ENCODE measurements at places on chromosomes 5 and 9. TPM values are rescaled to one million over a fixed set of nuclear protein-coding genes. Genes with fewer than 3 reads are reported as not detected.

The PCDHB9 gene
- not detected for total RNA-seq

DNA sequence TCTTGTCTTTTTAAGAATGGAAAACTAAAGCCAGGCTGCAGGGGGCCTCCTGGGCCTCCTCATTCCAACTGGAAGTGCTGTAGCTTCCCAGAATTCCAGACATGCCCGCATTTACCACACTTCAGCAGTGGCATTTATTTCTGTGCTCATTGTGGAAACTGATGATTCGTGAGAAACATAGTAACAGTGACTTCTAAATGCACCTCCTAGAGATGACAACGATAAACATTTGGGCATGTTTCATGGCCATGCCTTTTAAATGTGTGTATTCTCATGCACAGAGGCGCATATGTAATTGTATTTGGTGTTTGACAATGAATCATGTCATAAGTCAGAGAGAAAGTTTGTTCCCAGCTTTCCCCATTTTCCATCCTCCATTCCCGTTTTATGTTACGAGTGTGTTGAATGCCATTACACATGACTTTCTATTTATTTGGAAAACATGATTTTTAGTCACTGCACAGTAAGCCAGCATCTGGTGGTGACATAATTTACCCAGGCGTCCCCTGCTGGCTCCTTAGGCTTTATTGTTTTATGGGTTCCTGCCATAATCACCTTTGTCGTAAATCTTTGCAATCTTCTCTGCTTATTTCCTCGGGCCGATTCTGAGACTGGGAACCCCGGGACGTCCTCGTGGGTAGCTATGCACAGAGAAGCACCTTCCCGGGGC is 68.8 kb upstream of the FCN2 start:
- no peak for DNase-seq
- H3K4me3 ChIP-seq: no peak overlapping the region
- H3K4me1 ChIP-seq: no peaks in the 10 kb centered on the region
- no peak overlapping the region for H3K27ac ChIP-seq
- H3K27me3 ChIP-seq: no peaks in the 10 kb centered on the region

DNA sequence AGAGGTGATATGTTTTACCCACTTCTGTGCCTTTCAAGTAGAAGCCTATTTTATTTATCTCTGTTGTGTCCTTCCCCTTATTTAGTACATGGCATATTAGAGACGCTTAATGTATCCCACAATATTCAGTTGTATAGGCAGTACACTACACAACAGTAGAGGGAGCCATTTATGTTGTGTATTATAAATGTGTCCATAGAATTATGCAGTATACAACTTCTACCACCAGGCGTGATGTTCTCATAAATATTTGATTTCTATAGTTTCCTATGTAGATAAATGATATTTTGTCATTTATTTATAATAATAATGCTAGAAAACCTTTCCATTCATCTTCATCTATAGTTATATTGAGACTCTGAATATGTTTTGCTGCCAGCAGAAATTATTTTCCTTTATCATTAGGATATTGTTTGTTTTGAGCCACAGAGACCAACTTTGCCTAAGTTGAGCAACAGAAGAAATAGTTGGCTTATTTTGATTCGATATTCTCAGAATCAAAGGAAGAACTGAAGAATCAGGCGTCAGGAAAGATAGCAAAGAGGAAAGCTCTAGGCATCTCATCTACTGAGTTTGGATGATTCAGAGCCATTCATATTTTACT is 81.7 kb downstream of the ADAMTS19 start:
- no peak for DNase-seq
- no peak overlapping the region for H3K27ac ChIP-seq
- H3K27me3 ChIP-seq: no peaks in the 10 kb centered on the region
- no peaks in the 10 kb centered on the region for H3K4me1 ChIP-seq
- no peaks in the 10 kb centered on the region for H3K36me3 ChIP-seq

DNA sequence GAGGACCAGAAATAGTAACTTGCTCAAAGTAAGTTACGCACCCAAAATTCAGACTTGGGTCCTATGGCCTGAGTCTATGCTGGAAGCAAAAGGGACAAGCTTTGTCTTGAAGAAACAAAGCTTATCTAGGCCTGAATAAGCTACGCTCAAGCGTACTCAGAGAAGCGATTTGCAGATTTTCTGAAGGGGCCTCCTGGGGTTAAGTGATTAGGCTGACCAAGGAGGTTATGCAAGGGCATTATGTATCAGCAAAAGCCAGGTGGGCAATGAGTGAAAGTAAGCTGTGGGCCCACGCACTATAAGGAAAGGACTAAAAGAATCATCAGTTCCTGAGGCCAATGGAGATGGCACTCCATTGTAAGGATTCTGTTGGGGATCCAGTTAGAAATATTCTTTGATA is 122.1 kb downstream of the SNX18 start:
- no peaks in the 10 kb centered on the region for H3K27me3 ChIP-seq
- DNase-seq: no peak
- H3K27ac ChIP-seq: no peak overlapping the region
- peaks cover 28% of the 10 kb centered on the region for H3K4me1 ChIP-seq
- peaks cover 8% of the 10 kb centered on the region for H3K36me3 ChIP-seq
- no peak overlapping the region for H3K4me3 ChIP-seq

GRCh38 chr9:100324594-100325200 is 28.0 kb downstream of the TEX10 start:
- no peak overlapping the region for H3K27ac ChIP-seq
- H3K4me3 ChIP-seq: no peak overlapping the region
- peaks cover 26% of the 10 kb centered on the region for H3K36me3 ChIP-seq
- H3K4me1 ChIP-seq: peaks cover 5% of the 10 kb centered on the region
- no peak for DNase-seq
- H3K27me3 ChIP-seq: no peaks in the 10 kb centered on the region

- H3K27me3 ChIP-seq: no peaks in the 10 kb centered on the region
- H3K36me3 ChIP-seq: peaks cover 26% of the 10 kb centered on the region
- no peak for DNase-seq
Observed at GRCh38 chr9:73151653-73152542, at the start of gene ANXA1. Gene ANXA1 (plus strand): TSS chr9:73151865. CDS start chr9:73158536, 6,671 bp downstream.

The PCDHB2 gene
- total RNA-seq: not detected

DNA sequence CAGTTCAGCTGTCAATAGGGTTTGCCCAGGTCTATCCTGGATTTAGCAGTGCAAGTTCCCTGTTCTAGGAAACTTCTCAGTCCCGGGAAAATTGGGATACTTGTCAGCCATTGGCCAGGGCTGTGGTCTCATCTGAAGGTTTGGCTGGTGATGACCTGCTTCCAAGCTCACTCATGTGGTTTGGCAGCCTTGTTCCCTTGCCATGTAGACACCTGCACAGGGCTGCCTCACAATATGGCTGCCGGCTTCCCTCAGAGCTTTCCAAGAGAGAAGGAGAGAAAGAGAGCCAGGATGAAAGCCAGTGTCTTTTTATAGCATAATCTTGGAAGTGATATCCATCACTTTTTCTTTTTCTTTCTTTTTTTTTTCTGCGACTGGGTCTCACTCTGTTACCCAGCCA is 37.7 kb upstream of the HMCN2 start:
- no peak for DNase-seq
- H3K4me1 ChIP-seq: peaks cover 2% of the 10 kb centered on the region
- H3K27me3 ChIP-seq: no peaks in the 10 kb centered on the region
- no peak overlapping the region for H3K4me3 ChIP-seq
- no peak overlapping the region for H3K27ac ChIP-seq
- H3K36me3 ChIP-seq: no peaks in the 10 kb centered on the region

The WHRN gene
- total RNA-seq: 6.5 TPM

DNA sequence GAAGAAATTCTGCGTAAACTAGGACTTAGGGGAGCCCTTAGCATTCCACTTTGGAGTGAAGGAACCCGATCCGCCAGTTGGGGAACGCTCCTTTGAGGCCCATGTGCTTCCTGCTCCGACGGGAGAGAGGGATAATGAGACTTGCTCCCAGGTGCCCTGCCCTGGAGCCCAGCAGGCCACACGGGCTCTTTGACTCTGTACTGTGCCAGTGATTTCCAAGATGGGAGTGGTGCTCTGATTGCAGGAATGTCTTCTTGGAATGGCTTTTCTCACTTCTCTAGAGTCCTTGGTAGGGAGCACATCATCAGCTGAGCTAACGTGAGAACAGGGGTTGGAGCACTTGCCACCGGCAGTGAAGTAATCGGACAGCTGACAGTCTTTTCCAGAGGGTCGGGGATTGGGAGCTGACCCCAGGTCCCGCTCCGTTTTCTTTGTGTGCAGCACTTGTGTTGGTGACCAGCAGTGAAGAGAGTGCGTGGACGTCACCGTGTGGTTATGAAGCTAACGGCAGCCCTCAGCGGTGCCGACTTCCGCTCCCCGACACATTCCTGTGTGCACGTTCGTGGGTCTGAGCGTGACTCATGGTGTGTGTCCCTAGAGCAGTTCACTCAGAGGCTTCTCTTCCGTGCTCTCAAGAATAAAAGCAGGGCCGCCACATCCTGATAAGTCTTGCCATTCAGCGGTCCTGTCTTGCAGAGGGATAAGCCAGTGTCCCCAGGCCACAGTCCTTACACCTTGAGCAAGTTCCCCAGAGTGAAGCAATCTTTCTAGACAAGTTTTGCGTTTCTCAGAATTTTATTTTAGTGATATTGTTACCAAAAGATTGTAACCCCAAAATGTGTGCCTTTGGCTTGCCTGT is 25.6 kb downstream of the ABL1 start:
- H3K27ac ChIP-seq: no peak overlapping the region
- no peaks in the 10 kb centered on the region for H3K27me3 ChIP-seq
- no peak for DNase-seq
- H3K36me3 ChIP-seq: no peaks in the 10 kb centered on the region
- H3K4me3 ChIP-seq: no peak overlapping the region

DNA sequence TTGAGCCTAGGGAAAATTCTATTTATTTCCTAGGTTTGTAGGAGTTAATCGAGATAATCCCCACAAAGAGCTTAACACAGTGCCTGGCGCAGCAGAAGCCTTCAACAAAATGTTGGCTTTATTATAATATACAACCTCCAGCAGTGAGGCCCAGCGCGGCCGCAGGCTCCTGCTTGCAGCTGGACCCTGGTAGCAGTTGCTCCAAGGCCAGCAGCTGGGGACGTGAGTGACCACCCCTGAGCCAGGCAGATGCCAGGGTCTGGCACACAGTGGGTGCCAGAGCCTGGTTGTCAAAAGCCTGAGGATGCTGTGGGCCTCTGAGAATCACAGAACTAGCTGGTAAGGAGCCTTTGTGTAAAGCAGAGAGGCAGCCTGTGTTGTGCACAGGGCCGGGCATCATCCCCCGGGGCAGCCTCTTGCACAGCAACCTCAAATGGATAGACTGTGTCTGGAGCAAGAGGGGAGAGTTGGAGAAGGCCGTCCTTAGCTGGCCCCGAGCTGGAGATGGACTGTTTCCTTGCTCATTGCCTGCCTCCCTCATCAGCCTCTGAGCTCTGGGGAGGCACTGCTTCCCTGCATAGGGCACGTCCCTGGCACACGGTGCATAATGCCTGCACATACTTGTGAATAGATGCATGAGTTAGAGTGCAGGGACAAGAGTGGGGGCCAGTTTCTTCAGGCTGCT is 17.3 kb downstream of the CSF1R start:
- peaks cover 34% of the 10 kb centered on the region for H3K4me1 ChIP-seq
- H3K27me3 ChIP-seq: peaks cover 13% of the 10 kb centered on the region
- H3K4me3 ChIP-seq: no peak overlapping the region
- H3K27ac ChIP-seq: no peak overlapping the region
